ENCODE measurements at places on chromosomes 4 and X.
A peak's percentile ranks its signal among the peaks of the same experiment; 100 is the strongest.

GRCh38 chr4:150990250-150990649 is 24.8 kb downstream of the LRBA start:
- DNase-seq: no peak

DNA sequence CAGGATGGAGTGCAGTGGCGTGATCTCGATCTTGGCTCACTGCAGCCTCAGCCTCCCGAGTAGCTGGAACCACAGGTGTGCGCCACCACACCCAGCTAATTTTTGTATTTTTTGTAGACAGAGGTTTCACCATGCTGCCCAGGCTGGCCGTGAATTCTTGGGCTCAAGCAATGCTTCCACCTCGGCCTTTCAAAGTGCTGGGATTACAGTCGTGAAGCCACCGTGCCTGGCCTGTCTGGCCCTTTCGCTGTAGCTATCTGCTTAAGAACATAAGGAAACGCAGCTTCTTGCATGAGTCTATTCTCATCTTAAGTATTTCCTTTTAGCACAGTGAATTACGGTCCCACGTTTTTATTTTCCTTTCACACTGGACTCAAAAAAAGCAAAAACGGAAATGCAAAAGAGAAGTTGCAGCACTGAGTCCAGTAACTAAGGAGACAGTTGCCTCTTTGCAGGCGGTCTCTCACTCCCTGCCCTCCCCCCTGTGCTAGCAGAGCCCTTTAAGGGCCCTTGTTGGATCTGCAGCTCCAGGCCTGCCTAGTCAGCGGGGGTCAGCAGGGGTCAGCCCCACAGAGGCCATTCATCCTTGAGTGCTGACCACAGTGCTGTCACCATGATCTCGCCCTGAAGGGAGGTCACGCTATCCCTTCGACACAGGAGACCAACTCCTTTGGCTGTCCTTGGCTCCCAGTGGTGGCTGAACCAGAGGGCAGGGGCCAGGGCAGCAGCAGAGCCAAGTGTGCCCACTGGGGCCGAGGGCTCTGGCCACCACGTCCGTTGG is 21.8 kb upstream of the TBC1D14 start:
- no peak for DNase-seq

GRCh38 chr4:186570193-186570996 is 15.0 kb upstream of the MTNR1A start:
- no peak for DNase-seq

DNA sequence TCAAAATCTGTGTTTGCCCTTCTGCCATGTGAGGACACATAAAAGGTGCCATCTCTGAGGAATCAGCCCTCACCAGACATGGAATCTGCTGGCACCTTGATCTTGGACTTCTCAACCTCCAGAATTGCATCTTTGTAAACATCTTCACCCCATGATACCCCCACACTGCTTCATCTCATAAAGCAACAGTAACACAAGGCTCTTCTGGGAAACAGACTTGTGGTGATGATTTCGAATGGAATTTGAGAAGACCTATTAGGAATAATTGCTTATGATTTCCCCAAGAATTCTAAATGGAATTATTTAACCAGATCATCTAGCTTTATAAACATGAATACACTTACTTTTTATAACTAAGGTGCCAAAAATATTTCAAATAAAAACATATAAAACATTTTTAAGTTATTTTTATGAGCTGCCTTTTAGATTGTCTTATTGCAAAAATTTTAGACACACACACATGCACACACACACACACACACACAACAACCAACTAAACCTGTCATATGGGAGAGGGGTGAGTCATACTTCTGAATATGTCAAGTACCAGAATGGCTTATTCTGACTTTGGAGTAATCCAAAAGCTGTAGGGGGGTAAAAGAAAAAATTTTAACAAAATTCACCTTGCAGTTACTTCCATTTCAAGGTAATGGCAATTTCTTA is 82.0 kb downstream of the USP46 start:
- no peak for DNase-seq

- no peak for DNase-seq
These were observed 22.0 kb downstream of the DHRSX start for GRCh38 chrX:2478546-2479419.

GRCh38 chrX:115330498-115331168 is 41.1 kb downstream of the LUZP4 start:
- DNase-seq: no peak

GRCh38 chr4:113962016-113962347 is 17.5 kb downstream of the ARSJ start:
- DNase-seq: no peak

DNA sequence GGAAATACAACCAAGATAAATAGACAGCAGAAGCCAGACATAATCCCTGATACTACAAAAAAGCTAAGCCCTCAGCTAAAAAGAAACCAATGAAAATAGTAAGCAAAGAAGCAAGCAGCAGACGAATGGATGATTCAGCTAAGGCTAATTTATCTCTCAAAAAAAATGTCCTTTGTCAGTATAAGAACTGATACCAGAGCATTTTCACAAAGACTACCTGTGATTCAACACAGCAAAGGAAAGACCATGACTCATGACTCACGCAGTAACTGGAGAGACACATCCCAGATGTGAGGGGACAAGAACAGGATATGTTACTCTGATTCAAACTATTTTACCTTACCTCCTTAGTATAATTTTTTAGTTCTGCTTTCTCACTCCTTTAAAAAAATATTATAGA is 22.7 kb upstream of the TMPRSS11F start:
- DNase-seq: no peak

DNA sequence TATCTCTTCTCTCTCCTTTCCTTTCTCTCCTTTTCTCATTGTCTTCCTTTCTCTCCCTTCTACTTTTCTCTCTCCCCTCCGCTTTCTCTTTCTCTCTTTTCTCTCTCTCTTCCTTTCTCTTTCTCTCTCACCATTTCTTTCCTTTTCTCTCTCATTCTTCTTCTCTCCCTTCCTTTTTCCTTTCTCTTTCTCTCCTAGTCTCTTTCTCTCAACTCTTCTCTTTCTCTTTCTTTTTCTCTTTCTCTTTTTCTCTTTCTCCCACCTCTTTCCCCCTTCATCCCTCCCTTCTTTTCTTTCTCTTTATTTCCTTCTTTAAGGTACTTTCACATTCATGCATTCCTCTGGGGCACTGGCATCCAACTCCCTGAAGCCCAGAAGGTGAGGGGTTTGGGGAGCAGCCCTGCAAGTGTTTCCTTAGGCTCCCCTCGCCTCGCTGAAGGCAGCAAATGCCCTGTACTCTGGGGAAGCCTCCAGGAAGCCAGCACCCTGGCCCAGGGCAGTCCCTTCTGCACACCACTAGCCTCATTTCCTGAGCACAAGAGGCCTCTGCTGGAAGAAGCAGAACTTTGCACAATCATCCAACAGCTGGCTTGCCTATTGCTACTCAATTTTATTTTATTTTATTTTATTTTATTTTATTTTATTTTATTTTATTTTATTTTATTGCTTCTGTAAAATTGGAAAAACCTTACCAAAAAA is 124.2 kb downstream of the NFKB1 start:
- DNase-seq: no peak

DNA sequence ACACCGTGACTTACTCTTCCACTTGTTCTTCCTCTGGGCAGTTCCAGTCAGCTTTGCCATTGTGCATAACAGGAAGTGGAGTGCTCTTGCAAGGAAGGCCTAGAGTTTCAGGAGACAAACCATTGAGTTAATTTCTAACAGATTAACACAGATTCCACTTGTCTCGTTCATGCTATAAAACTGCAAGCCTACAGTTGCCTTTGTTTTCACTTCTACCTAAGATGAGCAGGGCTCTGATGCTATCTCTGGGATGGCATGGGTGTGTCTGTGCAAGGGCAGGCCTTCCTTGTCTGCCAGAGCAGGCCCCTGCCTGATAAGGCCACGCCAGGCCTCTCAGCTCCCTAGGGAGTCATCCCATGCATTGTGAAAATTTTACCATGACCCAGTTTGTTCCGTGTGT is 67.7 kb upstream of the PGRMC2 start:
- no peak for DNase-seq

DNA sequence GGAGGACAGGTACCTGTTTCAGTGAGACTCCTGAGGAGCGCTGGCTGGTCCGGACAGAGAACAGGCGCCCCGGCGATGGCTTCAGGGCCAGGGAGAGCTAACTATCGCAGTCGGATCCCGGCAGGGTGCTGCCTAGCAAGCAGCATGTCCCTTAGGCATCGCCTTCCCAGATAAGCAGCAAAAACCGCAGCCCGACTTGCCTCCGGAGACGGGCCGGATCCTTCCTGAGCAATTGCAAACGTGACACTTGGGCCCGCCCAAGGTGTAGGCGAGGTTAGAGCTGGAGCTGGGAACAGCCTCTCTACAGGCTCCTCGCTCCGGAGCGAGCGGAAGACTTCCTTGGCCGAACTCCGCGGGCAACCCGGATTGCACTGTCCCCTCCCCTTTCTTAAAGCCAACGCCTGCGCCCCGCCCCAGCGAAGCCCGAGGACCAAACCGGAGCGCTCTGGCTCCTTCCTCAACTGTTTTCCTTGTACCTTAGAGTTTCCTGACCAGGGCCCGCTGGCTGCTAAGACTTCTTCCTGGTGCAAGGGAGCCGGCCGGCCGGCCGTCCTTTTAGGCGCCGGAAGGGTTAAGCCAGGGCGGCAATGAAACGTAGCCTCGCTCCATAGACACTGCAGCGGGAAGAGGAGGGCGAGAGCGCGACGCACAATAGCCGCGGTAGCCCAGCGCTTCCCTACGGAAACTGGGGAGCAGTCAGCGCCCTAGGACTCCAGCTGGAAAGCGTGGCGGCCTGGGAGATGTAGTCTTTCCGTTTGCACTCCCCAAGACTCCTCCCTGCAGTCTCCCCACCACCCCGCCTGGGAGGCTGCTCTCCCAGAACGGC is at the start of gene OPHN1:
TSS of gene OPHN1 (minus strand) at position 341 of the 826 bp plus-strand sequence. CDS start 475 bp downstream, outside the sequence.
- DNase-seq: peak; percentile 20

- DNase-seq: no peak
These were observed 78.6 kb upstream of the RAPGEF2 start for GRCh38 chr4:159024266-159024665.

DNA sequence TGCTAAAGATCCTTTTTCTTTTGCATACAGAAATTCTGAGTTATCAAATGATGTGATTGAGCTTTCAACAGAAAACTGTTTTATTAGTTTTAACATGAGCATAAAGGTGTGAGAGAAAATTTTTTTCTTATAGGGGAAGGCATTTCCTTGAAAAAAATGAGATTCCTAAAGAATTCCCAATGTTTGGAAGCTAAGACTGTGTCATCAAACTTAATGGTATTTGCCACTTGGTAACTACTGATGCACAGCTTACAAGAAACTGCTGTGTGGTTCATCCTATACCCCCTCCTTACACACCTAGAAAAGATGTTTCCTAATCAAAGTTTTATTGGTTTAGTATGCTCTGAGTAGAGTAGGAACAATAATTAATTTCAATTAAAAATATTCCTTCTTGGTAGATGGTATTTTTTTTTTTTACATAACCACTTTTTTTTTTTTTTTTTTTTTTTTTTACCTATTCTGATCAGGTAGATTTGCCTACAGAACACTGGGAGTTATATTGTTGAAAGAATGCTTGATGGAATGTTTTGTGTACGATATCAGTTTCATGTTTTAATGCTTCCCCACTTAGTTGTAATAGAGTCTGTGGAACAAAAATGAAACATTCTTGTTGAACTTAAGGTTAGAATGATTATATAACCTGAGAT is 6.0 kb downstream of the PTPN13 start:
- no peak for DNase-seq

- no peak for DNase-seq
These were observed 201.8 kb downstream of the SOWAHB start for GRCh38 chr4:76696109-76696508.

- DNase-seq: no peak
These were observed 56.0 kb downstream of the TMEM131L start for GRCh38 chr4:153521999-153522801.

DNA sequence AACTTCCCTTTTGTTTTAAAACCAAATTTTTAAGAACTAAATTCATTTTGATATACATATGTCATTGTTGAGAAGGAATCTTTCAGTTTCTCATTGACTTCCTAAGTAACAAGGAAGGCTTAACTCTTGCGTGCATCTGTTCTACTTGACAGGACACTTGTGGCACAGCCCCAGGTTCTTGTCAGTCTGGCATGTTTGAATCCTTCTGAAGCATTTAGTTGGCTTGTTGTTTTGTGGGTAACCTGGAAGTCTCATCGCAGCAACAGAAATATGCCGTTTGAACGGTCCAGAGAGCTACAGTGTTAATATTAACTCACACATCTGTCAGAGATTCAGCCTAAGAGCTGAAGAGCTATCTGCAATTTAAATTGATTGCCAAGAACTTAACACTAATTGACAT is 76.0 kb downstream of the GLRA3 start:
- DNase-seq: no peak

DNA sequence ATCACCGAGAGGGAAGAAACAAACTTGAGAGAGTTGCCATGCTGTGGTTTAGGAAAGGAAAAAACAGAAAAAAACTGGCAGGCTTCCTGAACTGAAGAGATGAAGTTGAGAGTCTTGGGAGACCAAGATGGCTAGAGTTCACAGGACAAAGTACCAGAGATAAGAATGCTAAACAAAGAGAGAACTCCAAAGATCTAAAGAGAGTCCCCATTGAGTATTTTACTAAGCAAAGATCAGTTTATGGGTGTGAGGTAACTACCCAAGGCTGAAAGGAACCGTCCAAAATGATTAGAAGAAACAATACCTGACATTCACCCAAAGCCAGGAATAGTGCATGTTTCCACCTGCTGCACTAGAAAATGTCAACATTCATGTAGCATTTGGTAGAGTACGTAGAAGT is 21.8 kb upstream of the COX7B2 start:
- no peak for DNase-seq

DNA sequence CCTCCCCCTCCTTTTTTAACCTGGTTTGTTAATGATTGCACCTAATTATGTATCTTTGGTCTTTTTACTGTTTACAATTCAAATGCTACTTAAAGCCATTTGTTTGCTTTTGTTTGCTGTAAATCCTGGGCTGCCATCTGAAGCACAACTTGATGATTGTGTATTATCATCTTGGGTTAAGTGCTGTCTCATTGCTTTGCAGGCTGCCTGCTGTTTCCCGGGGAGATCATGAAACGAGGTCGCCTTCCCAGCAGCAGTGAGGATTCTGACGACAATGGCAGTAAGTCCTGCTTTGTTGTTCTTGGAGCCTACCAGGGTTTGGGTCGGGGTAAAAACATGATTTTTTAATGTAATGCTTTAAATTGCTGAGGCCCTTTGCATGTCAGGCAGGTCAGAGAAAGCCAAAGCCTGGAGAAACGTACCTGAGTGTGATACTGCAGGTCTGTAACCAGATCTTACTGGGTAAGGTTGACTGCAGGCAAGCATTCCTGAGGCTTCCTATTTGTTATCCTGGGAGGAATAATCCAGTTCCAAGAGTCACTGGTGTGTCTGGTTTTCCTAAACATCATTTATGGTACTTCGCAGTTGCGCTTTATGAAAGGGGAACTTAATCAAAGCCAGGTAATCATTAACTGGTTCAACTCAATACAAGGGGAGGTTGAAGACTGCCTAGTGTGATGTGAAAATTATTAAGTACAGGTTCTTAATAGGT is 22.2 kb downstream of the JADE1 start:
- no peak for DNase-seq

DNA sequence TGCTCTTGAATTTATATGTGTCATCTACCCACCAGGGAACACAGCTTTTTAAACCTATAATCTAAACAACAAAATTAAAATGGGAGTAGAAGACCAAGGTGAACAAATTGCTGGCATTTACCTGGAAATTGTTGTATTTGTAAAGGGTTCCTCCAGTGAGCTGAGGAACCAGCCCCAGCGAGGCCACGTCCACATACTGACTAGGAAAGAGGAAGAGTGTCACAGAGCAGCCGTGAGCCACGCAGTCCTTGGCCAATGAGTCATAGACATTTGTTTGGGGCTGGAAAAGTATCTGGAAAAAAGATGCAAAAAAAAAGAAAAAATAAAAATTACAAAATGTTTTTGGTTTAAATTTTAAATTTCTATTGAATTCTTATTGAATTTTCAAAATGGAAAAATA is 58.7 kb downstream of the METTL14 start:
- no peak for DNase-seq

Measured in NCI-H2171 (cell line).